ENCODE measurements at places on chromosomes 13 and 19.

DNA sequence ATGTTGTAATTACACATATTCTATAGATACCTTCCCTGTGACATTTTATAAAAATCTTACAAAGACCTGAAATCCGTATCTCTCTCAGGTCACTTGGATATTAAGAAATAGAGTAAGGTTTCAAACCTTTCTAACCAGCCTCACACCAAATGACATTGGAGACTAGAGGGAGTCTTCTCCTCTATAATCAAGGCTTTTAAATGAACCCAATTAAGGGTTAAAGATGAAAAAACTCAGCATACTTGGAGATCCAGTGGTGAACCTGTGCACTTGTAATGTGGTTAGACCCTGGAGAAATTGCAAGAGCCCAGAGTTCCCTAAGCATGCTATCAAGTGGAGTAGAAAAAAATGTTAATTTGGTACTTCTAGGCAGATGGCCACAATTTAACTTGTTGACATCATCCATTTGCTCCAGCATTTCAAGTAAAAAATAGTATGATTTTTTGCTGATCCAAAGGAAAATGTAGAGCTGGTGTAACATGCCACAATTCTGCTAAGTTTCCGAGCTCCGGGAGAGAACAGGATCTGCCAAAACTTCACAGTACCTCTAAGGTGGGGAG, 554.1 kb upstream of the MIR17HG start:
- no peak for DNase-seq

DNA sequence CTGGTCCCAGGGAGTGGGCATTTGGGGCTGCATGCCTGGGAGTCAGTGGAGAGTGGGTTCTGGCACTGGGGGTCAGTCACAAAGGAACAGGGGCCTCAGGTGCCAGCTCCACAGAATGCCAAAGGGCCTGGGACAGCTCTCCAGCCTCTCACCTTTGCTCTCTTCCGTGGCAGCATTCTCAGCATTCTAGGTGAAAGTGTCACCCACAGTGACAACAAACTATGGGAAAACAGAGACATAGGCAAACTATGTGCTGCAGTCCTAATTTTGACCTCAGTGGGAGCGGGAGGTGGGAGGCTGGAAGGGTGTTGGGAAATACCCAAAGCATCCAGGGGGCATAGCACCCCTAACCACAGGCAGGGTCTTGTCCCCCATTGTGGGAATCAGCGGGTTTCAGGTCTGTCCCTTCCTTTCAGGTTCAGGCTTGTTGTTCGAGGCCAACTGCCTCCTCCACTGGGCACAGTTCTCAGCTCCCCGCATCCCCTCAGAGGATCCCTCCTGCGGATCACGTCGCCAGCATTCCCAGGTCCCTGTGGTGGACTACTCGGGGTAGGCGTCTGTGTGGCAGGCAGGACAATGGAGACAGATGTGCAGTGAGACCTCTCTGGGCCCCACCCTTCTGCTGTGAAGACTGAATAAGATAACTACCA, 52.4 kb downstream of the TSHZ3 start:
- no peak for DNase-seq

DNA sequence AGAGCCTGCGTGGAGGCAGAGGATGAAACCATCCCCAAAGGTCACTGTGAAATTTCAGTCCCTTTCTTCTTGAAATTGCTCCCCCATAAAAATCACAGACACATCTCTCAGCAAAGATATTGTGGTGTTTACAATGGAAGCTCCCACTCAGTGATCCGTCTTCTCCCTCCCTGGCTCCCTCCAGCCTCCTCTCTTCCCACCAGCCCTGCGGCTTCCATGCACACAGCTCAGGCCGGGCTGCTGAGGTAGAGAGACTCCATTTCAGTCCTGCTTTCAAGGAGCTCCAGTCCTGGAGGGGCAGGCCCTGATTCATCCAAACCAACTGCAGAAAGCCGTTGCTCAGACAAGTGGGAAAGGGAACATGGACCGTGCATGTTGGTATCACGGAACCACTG, 24.0 kb upstream of the MIER2 start:
- DNase-seq: no peak

GRCh38 chr13:106570299-106570852, 2.4 kb upstream of the ARGLU1 start:
- peak; percentile 93 for DNase-seq

- DNase-seq: no peak
Measured at GRCh38 chr19:43572171-43572588, 3.1 kb downstream of the XRCC1 start.

- no peak for DNase-seq
Measured at GRCh38 chr13:45784755-45785675, 66.5 kb downstream of the SIAH3 start.

GRCh38 chr13:24146961-24147569, 13.5 kb upstream of the SPATA13 start:
- DNase-seq: no peak

GRCh38 chr19:45376045-45376724, 5.8 kb upstream of the ERCC2 start:
- no peak for DNase-seq

DNA sequence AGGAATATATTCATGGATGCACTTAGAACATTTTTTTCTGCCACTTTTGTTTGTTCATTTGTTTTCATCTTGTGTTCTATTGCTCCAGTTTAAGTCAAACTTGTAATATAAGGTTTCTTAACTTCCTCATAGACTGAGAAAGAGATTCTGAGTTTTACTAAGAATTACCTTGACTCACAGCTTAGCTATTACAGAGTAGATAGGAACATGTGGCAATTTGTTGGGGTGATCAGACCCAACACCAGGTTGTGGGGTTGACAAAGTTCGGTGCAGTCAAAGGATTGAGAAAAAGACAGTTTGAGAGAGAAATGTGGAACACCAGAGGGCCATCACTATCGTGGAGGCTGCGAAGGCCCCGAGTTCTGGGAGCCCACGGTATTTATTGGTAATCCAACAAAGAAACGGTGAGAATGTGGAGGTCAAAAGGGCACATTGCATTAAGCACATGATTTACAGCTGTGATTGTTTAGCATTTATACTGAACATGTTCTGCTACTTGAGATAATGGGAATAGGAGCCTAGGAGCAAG, 2526.0 kb downstream of the PCDH9 start:
- DNase-seq: no peak

- DNase-seq: no peak
Measured at GRCh38 chr19:15216363-15216762, 15.6 kb upstream of the NOTCH3 start.

- DNase-seq: peak; percentile 89
Measured at GRCh38 chr19:29672933-29673336, 7.7 kb downstream of the PLEKHF1 start.

DNA sequence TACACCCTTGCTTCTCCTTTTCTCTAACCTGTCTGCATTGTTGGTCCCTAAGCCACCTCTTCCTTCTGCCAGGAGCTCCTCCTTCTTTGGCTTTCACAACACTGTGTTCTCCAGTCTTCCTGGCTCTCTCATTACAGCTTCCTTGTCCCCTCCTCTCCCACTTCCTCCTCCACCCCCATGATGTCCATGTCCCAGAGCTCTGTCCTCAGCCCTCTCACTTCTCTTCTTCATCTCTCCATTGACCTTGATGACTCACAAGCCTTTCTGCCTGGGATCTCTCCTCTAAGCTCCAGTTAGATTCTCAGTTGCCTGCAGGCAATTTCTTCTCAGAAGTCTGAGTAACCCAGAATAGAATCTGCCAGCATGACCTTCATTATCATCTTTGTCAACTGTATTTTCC, 100.3 kb upstream of the WASF3 start:
- no peak for DNase-seq

DNA sequence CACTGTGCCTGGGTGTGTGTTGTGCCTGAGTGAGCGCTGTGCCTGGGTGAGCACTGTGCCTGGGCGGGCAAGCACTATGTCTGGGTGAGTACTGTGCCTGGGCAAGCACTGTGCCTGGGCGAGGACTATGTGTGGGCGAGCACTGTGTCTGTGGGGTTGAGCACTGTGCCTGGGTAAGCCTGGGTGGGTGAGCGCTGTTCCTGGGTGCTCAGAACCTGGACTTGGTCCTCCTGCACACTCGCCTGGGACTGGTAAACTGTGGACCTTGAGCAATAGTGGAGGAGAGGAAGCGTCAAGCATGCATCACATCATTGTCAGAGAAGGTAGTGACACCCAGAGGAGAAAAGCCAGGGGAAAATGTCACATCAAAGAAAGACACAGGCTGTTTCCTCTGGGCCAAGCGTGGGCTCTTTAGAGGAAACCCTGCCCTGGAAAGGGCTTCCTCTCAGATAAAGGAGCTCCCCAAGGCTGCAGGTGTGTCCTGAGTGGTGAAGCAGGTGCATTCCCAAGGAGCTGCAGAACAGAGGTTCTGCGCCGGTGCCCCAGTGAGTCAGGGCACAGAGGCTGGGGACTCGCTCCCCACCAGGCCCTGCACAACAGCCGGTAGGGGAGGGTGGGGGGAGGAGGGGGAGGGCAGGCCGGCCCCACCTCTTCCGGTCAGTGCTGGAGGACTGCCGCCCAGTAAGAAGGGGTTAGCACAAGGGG, 141.2 kb downstream of the TEX29 start:
- DNase-seq: no peak

- no peak for DNase-seq
Measured at GRCh38 chr13:112059457-112060281, 7.3 kb upstream of the SOX1 start.

- DNase-seq: peak; percentile 13
Measured at GRCh38 chr19:42140125-42140754, 8.0 kb upstream of the POU2F2 start.

- no peak for DNase-seq
Measured at GRCh38 chr13:100788540-100788939, 113.9 kb upstream of the TMTC4 start.

DNA sequence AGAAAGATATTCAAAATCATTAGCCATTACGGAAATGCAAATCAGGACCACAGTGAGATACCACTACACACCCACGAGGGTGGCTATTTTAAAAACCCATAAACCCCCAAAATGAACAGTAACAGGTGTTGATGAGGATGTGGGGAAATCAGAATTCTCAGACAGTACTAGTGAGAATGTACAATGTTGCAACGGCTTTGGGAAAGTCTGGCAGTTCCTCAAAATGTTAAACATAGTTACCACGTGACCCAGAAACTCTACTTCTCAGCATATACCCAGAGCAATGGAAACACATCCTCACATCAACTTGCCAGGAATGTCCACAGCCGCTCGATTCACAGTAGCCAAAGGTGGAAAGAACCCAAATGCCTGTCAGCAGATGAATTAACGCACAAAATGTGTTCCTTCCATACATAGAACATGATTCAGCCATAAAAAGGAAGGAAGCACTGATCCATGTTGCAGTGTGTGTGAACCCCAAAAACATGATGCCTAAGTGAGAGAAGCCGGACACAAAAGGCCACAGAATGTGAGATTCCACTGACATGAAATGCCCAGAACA, 7.0 kb downstream of the PLVAP start:
- no peak for DNase-seq

GRCh38 chr19:16033721-16034120, 42.6 kb upstream of the TPM4 start:
- DNase-seq: no peak

GRCh38 chr13:48231080-48231479, 1.9 kb upstream of the ITM2B start:
- no peak for DNase-seq

- no peak for DNase-seq
Measured at GRCh38 chr19:8659905-8660304, 29.5 kb downstream of the NFILZ start.

DNA sequence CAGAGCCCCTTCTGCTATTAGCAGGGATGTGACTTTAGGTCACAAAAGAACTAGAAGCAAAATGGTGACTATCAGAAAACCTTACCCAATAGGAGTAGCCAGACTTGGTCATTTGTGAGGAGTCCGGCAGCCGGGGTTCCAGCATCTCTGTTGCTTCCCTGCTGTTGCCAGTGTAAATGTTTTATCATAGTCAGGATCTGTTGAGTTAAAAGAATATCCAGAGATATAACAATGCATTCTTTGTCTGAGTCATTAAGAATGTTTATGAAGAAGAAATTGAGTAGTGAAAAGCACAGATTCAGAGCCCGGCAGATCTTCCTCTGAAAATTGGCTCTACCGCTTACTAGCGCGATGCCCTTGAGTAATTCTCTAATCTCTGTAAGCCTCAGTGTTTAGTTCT, 84.2 kb downstream of the COL4A2 start:
- DNase-seq: no peak

DNA sequence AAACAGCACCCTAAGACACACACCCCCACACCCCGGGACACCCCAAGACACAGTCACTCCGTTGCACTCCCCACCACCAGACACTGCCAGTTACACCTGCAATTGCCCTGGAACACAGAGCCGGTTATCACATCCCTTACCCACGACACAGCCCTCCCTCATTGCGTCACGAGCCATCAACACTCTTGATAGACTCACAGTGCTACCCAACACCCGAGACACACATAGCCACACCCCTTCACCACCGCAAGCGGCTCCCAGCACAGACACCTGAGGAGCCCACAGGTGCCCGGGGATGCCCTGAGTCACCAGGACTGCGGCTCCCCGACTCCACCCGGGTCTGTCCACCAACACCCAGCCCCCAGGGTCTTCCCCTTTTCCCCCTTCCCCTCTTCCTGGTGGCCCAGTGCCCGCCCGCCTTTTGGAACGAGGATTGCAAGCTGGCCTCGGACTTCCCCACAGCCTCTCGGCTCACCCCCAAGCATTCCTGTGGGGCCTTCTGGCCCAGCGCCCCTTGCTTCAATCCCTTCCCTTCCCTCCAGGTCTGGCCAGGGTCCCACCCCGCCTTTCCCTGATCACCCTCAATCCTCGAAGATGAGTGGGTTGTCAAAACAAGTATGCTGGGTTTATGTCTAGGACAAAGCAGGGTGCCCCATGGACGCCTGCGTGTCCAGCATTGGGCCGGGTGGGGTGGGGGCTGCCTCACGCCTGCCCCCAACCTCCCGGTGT, 1.7 kb upstream of the PTGER1 start:
- peak; percentile 70 for DNase-seq
